ENCODE measurements at places on chromosomes 1 and 21. TPM values are rescaled to one million over a fixed set of nuclear protein-coding genes. Genes with fewer than 3 reads are reported as not detected.

GRCh38 chr1:13616234-13616633 lies 32.6 kb downstream of the PDPN start:
- DNase-seq: no peak

The LRRC71 gene
- polyA plus RNA-seq: 1.2 TPM

- DNase-seq: no peak
Observed at GRCh38 chr1:115423776-115424175, 85.7 kb upstream of the NGF start.

DNA sequence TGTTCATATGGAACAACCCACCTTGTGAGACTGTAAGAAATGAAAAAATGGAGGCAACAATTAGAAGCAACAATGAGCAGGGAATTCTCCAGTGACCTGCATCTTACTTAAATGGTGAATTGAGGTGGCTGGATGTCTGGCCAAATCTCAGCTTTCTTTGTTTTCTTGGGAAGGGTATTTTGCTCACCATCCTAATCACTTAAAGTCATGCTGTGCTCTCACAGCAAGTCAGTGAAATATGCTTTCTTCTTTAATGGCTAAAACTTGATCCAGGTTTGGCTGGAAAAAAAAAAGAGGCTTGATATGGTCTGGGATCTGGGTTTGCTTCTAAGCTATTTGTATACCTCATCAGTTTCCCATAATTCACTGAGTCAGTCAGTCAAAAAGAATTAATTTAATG lies 124.8 kb downstream of the ESRRG start:
- DNase-seq: no peak

DNA sequence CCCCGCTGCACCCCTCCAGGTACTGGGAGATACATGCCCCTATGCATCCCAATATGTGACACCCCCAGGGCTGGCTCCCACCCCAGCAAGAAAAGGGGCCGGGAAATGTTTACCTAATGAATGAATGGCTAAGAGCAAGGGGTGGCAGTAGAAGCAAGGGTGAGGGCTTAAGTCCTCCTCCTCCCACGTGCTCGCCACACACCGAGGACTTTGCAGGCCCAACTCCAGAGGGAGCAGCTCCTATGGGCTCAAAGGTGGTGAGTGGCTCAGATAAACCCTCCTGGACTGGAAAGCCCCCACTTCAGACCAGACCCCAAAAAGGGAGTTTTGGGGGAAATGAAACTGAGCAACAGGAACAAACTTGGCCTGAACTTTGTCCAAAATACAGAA lies 11.4 kb downstream of the SLC45A3 start:
- no peak for DNase-seq

DNA sequence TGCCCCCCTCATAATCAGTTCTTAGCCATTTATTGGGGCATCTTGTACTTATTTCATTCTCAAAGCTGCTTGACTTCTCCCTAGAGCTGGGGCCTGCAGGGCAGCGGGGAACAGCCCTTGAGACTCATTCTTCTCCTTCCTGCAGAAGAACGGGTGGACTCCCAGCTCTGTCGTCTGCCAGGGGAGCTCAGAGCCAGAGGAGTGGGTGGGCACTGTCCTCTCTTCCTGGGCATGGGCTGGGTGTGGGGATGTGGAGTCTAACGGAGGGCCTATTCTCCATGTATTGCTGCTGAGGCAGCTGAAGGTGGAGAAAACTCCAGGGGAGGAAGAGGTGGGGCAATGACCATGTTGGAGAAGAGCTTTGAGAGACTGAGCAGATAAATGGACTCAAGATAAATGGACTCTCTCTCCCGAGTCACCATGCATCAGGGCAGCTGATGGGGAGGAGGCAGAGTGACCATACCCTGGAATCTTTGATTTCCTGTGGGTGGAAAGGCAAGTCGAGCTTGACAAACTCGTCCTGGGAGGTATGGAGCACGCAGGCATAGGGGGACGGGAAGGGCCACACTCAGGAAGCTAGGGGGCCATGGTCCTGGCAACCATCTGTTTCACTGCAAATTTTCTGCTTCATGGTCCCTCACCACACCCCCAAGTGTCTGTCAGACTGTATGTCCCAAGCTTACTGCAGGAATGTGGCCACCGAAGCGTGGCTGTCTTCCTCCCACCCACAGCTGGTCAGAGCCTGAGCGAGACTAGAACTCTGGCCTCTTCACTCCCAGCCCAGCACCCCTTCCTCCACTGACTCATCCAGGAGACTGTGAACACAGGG lies 56.9 kb upstream of the ATP2B4 start:
- DNase-seq: no peak

The FCGR1A gene
- 1.9 TPM for polyA plus RNA-seq

The HMGCL gene
- polyA plus RNA-seq: 21.8 TPM

- no peak for DNase-seq
Observed at GRCh38 chr1:21313203-21313885, 23.1 kb upstream of the ECE1 start.

DNA sequence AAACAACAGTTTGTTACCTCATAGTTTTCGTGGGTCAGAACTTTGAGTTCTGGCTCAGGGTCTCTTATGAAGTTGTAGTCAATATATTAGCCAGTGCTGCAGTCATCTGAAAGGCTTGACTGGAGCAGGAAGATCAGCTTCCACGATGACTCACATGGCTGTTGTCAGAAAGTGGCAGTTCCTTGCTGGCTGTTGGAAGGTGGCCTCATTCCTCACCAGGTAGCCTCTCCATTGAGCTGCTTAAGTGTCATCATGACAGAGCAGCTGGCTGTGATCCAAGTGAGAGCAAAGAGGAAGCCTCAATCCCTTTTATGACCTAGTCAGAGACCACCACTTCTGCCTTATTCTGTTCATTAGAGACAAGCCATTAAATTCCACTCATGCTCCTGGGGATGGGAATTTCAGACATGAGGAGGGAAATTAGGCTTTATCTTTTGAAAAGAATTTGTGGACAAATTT lies 5.6 kb downstream of the OSBPL9 start:
- no peak for DNase-seq

GRCh38 chr1:62423580-62424242 lies 13.1 kb upstream of the USP1 start:
- no peak for DNase-seq

GRCh38 chr1:157993147-157993917 lies at the start of gene KIRREL1:
Gene KIRREL1, plus strand, starts transcription at chr1:157993645. Its CDS starts 32 bp downstream, at chr1:157993677.
- DNase-seq: no peak

DNA sequence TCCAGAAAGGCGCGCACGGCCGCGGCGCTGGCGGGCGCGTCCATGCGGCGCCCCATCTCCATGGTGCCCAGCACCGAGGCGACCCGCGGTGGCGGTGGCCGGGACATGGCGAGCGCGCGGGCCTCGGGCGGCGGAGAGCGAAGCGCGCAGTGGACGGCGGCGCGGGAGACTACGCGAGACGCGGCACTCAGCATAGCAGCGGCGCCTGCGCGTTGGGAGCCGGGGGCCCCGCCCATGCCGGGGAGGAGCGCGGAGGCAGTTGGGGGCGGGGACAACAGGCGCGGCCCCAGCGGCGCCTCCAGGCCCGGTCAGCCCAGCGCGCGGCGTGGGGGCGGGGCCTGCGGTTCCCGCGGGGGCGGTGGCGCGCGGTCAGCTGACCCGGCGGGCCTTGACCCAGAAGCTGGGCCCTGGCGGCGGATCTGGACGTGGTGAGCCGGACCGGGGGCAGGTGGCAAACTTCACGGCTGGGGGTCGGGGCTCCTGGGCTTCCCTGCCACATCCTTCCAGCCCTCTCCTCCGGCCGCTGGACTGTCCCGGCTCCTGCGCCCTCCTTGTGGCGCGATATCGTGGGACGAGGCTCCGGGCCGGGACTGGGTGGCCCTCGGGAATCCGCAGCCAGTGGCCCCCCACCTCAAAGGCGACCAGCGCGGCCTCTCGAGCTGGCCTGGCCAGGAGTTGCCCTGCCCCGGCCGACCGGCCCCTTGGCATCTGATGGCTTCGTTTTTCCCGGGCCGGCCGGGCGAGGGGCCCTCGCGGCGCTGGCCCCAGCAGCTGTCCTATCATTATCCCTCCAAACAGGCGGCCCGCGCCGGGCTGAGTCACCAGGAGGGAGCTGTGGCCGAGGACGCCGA lies at the start of the genes AKR7A2 and SLC66A1:
TSS of gene AKR7A2 (minus strand) at position 214 of the 851 bp plus-strand sequence. CDS start at position 194, 20 bp downstream.
TSS of gene SLC66A1 (plus strand) at position 396 of the 851 bp plus-strand sequence. CDS start 5,352 bp downstream, outside the sequence.
- DNase-seq: peak; percentile 81

DNA sequence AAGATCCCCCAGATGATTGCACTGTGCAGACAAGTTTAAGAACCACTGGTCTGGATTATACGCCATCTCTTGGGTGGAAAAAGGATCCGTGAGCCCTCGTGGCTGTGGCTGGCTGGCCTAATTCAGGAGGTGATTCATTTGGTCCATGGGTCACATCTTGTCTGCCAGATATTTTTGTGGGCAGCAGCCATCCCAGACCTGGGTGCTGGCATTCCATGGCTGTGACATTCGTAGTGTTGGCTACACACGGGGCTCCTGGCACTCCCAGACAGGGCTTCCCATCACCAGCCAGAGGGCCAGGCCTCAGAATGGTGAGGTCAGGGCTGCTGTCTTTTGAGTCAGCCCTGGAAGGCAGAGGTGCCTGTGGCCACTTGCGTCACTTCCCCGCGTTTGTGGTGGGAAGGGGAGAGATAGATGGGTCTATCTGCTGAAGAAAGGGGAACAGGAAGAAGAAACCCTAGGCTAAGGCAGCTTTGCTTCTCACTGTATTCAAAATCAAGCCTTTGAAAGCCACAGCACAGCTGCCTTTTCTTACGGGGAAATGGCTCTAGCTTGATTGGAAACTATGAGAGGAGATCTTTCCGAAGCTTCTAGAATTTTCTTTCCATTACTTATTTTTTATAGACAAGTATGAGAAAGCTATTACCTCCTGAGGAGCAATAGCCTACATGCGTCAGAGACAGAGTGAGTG lies 32.4 kb downstream of the EIF2D start:
- no peak for DNase-seq

The CYP4X1 gene
- polyA plus RNA-seq: 3.7 TPM

GRCh38 chr1:6248932-6249738 lies 5.2 kb downstream of the HES3 start:
- no peak for DNase-seq

The TNFSF18 gene
- 0.11 TPM for polyA plus RNA-seq

- DNase-seq: no peak
Observed at GRCh38 chr1:188170411-188170810, 1341.7 kb downstream of the PLA2G4A start.

DNA sequence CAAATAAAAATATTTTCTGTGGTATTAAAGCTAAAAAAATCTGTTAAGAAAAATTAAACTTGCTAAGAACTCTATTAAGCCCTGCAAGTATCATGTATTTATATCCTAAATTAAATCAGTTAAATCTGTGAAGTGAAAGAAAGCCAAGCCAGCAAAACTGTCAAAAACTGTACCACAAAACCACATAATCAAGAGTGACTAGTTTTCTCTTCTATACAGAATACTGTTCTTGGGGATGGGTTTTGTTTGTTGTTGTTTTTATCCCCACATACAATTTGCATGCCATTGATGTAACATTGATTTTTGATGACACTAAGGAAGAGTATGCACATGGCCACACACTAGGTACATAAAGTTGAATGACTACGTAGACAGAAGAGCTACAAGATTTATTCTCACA lies 20.4 kb downstream of the DPH5 start:
- no peak for DNase-seq

DNA sequence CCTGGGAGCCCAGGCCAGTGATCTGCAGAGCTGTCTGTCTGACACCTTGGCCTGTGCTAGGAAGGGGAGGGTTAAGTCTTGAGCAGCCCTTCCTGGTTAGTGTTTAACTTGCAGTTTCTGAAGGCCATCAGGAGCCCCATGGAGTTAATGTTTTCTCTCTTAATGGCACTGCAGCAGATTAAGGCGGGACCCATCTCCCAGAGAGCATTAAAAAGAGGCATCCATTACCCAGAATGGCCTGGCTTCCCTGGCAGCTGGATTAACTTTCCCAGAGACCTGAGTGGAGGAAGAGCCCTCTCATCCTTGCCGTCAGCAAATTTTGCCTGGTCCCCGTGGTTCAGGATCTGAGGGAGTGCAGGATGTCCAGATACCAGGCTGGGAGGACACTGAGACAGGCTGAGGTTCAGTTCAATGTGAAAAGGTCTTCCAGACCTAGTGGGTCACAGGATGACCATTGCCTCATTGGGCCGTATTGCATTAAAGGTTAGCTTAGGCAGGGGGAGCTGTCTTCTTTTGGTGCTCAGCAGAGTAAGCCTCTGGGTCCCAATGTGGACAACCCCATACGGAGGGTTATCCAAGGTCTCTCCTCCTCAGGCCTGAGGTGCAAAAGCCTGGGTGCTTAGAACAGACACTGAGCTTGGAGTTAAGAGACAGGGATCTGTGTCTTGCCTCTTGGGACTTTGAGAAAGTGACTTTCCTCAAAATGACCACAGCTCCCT lies 522.6 kb downstream of the PTPRU start:
- no peak for DNase-seq

DNA sequence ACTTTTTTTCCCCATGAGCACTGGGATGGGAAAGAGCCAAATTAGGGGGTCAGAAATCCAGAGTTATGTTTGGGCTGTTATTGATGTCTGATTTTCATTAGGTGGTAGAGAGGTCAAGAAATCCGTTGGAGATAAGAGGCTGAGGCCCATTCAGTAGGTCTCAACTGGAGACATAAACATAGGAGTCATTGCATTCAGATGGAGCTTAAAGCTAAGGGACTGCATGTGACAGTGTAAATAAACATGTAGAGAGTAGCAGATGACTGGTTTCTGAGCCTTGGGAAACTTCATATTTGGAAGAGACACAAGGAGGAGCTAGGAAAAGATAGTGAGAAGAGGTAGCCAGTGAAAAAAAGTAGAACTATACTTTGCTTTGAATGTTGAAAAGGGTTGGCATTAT lies 11.7 kb downstream of the PTPRC start:
- no peak for DNase-seq

- no peak for DNase-seq
Observed at GRCh38 chr1:185929776-185930175, 195.6 kb downstream of the HMCN1 start.

GRCh38 chr1:208737922-208738321 lies 493.7 kb upstream of the PLXNA2 start:
- no peak for DNase-seq

The SLC1A7 gene
- polyA plus RNA-seq: 0.24 TPM

DNA sequence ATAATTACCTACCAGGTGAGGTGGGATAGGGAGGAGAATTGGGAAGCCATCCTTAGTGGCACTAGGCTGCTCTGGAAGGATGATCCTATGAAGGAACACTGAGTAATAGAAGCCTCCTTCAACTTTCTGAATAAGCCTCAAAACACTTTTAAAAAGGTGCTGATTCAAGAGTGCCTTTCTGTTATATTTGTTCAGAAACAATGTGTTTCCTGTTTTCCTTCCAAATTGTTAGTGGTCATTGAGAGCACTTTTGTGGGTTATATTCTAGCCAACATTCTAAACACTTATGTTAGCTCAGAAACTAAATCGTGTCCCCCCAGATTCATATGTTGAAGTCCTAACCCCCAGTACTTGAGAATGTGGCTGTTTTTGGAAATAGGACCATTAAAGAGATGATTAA lies 237.3 kb downstream of the TNR start:
- no peak for DNase-seq

The PLPPR4 gene
- 6.9 TPM for polyA plus RNA-seq

The AXDND1 gene
- not detected for polyA plus RNA-seq

The JAM2 gene
- 38.1 TPM for polyA plus RNA-seq

The NAXE gene
- 26.2 TPM for polyA plus RNA-seq

The SLC16A4 gene
- polyA plus RNA-seq: 9.9 TPM

DNA sequence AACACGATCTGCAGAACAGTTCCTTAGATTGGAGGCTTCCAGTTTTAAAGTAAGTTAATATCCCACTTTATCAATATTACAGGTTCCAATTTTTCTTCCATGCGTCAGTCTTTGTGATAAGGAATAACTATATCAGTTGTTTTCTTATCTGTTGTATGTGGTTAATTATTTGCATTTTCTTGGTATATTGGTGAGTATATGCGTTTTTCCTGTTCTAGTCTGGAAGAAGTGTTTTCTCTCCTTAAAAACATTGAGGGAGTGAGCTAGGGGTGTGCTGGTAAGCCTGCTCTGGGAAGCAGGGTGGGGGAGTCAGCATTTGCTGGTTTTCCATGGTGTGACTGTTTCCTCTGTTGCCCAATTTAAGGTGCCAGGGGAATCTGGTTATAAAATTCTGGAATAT lies 50.2 kb upstream of the KIF1B start:
- DNase-seq: no peak

Measured in forelimb muscle (tissue), 1 donor.